ENCODE measurements at places on chromosomes 13 and 19.

GRCh38 chr19:45863840-45864628, at the start of gene FOXA3:
Gene FOXA3, plus strand, starts transcription at chr19:45864326. Its CDS starts 131 bp downstream, at chr19:45864457.
- DNase-seq: no peak

GRCh38 chr19:7868326-7868670, 5.9 kb downstream of the PRR36 start:
- no peak for DNase-seq

- DNase-seq: no peak
Observed at GRCh38 chr13:32179708-32180107, 135.5 kb downstream of the ZAR1L start.

DNA sequence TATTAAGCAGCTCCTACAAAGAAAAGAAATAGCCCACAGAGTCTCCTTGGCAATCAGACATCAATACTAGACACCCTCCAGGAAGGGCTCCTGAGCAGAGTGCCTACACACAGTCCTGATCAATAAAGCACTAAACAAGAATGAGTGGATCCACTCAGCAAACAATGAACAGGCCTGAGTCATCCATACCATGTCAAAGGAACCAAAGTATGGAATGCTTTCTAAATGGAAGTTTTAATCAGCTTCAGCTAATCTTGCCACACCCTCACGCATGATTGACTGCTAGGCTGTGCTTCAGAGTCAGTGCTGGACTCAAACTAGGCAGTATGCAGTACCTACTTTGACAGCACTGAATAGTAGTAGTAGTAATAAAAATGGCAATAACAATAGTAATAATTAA, 392.7 kb upstream of the HTR2A start:
- no peak for DNase-seq

DNA sequence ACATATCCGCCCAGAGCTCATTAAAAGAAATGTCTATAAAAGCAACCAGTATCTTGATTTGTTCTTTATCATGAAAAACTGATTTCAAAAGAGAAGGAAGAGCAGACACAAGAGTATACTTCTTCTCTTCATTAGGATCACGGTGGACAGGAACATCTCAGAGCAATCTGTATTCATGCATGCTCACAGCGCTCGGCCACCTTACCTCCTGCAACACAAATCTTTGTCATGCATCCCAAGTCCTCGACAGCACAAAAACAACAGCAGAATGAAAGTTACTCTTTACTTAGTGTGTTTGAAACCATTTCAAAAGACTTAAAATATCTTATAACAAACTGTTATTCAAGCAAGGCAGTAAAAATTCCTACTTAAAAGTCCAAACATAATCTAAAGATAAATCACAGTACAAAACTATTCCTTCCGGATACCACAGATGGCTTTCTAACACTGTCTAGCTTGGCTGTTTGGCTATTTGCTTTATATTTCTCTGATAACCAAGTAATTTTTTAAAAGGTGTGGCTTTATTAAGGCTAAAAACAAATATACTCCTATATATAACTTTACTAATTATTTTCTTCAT, 174.5 kb downstream of the TBC1D4 start:
- DNase-seq: no peak

DNA sequence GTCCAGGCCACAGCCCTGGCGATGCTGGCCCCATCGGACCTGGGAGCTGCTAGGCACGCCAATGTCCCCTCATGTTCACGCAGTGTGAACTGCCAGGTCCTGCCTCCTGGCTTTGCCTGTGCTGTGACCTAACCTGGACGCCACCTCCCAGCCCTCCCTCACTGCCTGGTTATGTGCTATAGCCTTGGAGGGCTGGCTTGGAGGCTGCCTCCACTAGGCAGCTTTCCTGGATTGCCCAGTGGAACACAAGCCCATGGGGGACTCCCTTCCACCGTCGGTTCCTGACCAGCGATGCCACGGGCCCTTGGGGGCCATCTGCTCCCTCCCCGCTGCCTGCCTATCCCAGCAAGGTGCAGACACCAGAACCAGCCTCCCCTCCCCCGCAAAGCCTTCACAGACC, 15.2 kb upstream of the UQCR11 start:
- DNase-seq: no peak

DNA sequence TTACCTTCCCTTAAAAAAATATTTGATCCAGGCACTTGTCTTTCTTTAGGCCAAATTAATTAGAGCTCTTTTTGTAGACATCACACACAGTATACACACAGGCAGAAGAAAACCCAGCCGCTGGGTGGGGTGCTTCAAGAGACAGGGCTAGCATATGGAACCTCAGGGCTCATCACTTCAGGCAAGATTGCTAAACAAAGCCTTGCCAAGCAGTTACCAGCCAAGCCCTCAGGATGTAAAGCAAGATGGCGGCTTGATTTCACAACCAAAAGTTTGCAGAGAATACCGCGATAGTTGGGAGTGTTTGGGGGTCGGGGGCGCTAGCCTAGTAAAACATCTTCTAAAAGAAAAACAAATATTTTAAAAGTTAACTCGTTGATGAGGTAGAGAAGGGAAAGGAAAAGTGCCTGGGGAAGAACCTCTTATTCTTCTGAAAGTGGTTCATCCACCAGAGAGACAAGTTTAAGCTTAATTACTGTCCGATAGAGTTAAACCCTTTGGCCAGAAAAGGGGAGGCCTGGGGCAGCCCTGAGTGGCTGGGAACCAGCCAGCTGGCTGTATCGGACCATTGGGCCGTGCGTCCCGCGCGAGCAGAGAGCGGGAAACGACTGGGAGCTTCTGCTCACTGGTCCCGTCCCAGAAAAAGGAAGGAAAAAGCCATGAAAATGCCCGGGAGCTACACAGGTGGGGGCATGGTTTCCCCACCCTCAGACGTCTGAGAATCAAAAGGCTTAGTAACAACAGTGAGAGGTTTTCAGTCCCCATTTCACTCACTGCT, 254.9 kb upstream of the PCDH20 start:
- DNase-seq: no peak

- DNase-seq: no peak
Observed at GRCh38 chr19:41018736-41019290, 27.7 kb downstream of the CYP2B6 start.

- DNase-seq: no peak
Observed at GRCh38 chr13:27338816-27339215, 68.2 kb downstream of the RASL11A start.

DNA sequence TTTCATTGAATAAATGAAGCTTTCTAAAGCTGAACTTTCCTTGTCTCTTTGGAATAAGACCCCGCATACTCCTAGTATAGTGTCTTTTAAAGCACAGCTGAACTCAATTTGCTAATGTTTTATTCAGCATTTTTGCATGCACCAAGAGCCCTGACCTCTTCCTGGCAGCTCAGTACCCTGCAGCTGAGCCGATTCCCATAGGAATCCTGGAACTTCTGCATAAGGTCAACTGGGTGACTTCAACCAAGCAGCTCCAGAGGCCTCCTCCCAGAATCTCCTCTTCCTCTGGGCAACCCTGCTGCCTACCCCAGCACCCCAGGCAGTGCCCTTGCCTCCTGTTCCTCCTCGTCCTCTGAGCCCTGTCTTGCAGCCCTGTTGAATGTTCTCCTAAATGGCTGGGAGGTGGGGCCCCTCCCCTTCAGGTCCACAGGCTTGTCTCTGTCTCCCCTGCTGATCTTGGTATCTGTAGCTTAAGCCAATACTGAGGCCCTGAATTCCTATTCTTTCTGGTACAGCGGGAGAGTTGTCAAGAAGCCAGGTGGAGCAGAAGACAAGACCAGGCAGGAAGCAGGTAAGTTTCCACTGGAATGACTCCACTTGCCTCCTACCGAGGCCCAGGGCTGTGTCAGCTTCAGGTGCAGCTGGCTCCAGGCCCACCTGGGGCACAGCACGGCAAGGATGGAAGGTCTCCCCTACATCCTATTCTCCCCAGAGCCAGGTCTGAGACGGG, 23.6 kb upstream of the CCDC124 start:
- no peak for DNase-seq

- DNase-seq: no peak
Observed at GRCh38 chr19:55687281-55688201, 12.5 kb downstream of the EPN1 start.

DNA sequence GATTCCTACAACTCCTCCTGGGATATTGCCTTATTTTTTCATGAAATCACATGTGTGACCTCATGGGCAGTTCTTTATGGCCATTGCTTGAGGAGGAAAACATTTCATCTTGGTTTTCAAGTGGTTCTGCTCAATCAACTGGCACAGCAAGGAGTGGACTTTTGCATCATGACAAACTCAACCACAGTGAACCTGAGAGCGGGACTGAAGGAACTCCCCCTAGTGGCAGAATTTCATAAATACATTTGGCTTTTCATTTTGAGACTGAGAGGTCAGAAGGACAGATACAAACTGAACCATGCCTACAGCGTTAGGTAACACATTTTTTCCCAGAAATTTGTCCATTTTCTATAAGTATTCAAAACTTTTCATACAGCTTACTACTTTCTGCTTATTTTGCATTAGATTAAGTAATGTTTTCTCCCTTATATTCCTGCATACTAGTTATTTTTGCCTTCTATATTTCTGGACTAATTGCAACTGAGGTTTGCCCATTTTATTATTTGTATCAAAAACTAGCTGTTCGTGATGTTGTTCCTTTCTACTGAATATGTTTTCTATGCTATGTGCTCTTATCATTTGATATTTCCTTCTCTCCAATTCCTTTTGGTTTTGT, 13.4 kb upstream of the SIGLEC12 start:
- DNase-seq: no peak

DNA sequence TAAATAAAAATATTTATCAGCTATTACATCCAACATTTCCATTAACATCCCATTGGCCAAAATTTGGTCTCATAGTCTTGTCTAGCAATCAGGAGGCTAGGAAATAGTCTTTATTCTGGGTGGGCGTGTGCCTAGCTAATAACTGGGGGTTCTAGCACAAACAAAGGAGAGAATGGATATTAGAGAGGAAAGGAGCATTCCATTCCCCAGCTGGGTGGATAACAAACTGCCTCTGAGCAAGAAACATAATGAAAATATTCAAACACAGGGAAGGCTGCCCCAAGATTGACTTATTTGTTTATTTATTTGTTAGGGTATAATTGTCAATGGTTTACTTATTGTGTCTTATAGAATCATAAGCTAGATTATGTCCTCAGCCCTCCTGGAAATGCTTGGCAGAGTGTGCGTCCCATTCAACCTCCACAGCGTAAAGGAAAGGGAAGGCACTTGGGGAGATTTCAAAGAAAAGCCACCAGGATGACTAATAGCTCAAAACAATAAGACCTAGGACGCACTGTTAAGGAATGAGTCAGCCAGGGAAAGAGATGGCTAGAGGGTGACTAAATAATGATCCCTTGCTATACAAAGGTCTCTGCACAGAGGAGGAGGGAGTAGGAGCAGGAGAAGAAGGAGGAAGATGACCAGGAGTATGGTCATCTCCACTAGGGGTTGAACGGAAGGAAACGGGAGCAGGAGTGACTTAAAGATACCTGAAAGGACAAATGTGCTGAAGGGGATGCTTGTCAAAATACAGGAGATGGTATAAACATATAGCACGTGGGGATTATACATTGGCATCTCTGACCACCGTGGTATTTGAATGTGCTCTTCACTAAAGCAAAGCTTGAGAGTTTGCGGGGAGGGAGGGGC, 23.5 kb upstream of the USP12 start:
- no peak for DNase-seq

DNA sequence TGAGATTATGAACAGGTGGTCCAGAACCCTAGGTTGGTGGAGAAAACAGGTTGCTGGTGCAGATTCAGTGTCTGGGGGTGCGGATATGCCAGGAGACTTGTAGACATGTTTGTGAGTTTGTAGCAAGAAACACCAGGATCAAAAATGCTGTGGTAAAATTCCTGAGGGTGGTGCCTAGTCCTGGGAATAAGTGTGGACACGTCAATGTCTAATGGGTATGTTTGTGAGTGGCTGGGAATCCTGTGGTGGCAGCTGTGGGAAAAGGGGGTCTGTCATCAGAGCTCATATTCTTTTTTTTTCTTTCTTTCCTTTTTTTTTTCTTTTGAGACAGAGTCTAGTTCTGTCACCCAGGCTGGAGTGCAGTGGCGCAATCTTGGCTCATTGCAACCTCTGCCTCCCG, 7.2 kb downstream of the ZNF708 start:
- DNase-seq: no peak

- DNase-seq: peak; percentile 50
Observed at GRCh38 chr19:17784201-17785008, 10.5 kb upstream of the B3GNT3 start.

GRCh38 chr19:7665076-7665475, 3.8 kb upstream of the RETN start:
- DNase-seq: no peak

Data from stimulated activated CD8-positive, alpha-beta memory T cell treated with anti-CD3 and anti-CD28 coated beads, Interleukin-4, amount 100 ng/mL, for 1 hour (primary cell).